ENCODE measurements at places on chromosomes 3 and 15. TPM values are rescaled to one million over a fixed set of nuclear protein-coding genes. Genes with fewer than 3 reads are reported as not detected.

Gene PCLAF
- total RNA-seq: 2.6 TPM

Gene XRN1
- total RNA-seq: 18.8 TPM

Gene CCDC54
- total RNA-seq: not detected

Gene ZBTB20
- total RNA-seq: 32.5 TPM

Gene FBXO40
- under 0.01 TPM for total RNA-seq

Gene SPINT1
- total RNA-seq: 306 TPM

Gene STAC
- total RNA-seq: 17.5 TPM

Gene PARP14
- total RNA-seq: 46.9 TPM

Gene HYAL3
- 7.6 TPM for total RNA-seq

Gene P2RY1
- 0.41 TPM for total RNA-seq

Gene SENP8
- total RNA-seq: 2.4 TPM

Gene CCR8
- total RNA-seq: not detected

Gene TNFSF10
- 8.6 TPM for total RNA-seq

Gene RNU6-1
- not detected for total RNA-seq

Gene LMAN1L
- not detected for total RNA-seq

Gene TOMM70
- total RNA-seq: 32.9 TPM

Gene SPESP1
- total RNA-seq: 8.4 TPM

Gene XYLB
- total RNA-seq: 1.9 TPM

Gene CD80
- not detected for total RNA-seq

Gene CDHR4
- total RNA-seq: not detected

Gene ETV5
- 43.1 TPM for total RNA-seq

Gene FANCD2OS
- not detected for total RNA-seq

Gene GOLGA6A
- not detected for total RNA-seq

Gene POLR2M
- 40.1 TPM for total RNA-seq

Gene LRRN1
- total RNA-seq: 26.8 TPM

Gene STRIT1
- total RNA-seq: not detected

Gene MYLK
- total RNA-seq: 48.9 TPM

Data from kidney epithelial cell (primary cell).